ENCODE measurements at places on chromosomes 5 and 9.

DNA sequence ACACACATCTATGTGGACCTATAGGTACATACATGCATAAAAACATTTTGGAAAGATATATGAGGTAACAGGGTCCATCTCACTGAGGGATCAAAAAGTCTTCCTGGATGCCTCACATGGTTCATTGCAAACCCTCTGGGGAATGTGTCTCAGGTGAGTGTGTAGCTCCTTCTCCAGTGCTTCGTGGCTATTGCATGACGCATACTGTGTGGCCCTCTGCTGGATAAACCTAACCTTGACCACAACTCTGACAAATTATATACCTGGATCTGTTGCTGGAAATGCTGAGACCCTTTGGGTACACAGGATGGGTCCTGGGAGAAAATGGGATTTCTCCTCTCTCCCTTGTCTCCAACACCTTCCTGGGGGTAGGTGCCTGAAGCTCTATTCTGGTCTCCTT, 91.9 kb downstream of the JAKMIP2 start:
- DNase-seq = no peak

GRCh38 chr5:6759401-6759800, 46.2 kb downstream of the TENT4A start:
- DNase-seq = no peak

GRCh38 chr9:135480071-135480939, 723 bp downstream of the PPP1R26 start:
- DNase-seq = no peak

DNA sequence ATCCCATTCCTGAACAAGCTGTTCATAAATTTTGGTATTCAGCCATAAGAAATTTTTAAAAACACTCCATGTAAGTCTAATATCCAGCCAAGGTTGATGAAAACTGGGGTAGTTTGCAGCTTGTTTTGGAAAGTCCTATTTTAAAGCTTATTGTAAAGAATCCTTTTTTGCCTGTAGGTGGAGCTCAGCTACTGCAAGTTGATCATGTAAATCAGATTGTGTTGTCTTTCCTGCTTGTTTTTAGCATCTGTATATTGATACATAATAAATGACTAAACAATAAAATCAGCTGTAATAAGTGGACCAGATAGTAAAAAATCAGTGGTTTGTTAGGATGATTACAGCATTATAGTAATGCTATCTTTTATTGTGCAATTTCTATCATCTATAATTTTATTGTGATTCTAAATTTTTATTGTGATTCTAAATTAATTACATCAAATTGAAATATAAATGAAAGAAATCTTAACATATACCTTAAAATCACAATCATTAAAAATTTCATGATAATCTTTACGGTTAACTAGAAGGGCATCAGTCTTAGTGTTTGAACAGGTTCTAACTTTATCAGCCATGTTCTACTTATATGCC, 42.4 kb downstream of the CWC27 start:
- no peak for DNase-seq

- no peak for DNase-seq
Measured at GRCh38 chr9:131275332-131276093, 797 bp downstream of the FAM78A start.

DNA sequence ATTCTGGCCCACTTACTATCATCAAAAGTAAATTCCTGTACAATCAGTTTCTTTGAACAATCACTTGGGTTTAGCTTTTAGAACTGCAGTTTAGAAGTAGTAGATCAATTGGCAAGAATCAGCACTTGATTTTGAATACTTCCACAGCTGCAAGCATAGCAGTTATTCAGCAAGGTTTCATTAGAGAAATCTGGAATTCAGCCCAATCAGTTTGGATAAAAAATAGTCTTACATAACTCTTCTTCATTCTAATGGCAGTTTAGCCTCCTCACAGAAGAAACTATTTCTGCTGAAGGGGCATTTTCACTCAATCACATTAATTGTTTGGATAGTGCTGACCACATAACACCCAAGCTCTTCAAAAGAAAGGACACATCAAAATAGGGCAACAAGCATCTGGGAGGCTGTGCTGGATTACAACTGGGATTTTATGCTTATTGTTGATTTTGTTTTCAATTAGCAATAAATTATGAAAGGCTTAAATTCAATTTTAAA, 336.2 kb upstream of the PDE4D start:
- DNase-seq = no peak
